Spinal cord (tissue), 10 donors: ENCODE measurements at places on chromosomes 4 and X.

GRCh38 chr4:19119904-19120560 lies 1098.5 kb upstream of the LCORL start:
- no peak overlapping the region for H3K4me3 ChIP-seq
- no peak overlapping the region for H3K27ac ChIP-seq
- H3K36me3 ChIP-seq: no peaks in the 10 kb centered on the region
- no peaks in the 10 kb centered on the region for H3K4me1 ChIP-seq
- no peak for DNase-seq

- H3K4me1 ChIP-seq: no peaks in the 10 kb centered on the region
- H3K27me3 ChIP-seq: no peaks in the 10 kb centered on the region
- no peak overlapping the region for H3K4me3 ChIP-seq
- no peaks in the 10 kb centered on the region for H3K36me3 ChIP-seq
- H3K27ac ChIP-seq: no peak overlapping the region
These were observed 30.2 kb downstream of the PNMA6A start for GRCh38 chrX:153102418-153102817.

DNA sequence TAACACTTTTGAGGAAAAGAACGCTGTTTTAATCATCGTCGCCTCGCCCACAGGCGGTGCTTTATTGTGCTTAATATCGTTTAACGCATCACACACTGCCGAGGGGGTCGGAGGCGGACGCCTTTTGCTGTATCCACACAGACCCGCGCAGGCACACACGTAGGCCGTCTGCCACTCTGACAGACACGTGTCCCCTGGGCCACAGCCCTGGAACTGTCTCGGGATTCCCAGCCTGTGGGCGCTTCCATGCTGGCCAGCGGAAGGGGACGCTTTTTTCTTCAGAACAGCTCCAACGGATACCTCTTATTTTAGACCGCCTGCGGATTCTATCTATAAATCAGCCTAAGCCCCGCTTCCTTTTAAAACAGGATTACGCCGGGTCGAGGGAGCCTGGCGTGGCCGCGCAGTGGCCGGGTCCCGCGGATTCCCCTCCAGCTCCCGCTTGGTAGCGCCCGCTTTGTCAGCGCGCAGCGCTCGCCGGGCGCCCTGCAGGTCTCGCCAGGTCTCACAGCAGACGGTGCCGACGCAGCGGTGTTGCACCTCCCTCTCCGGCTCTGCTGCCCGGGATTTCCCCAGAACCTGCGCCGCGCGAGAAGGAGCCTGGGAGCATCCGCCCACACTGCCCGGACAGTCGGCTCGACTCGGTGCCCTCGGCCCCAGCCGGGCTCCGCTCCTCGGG lies at the start of gene NOCT:
TSS of gene NOCT (plus strand) at position 513 of the 679 bp plus-strand sequence. CDS start 201 bp downstream, outside the sequence.
- H3K4me1 ChIP-seq: peaks cover 15% of the 10 kb centered on the region
- peak; percentile 67 for DNase-seq
- peak within 1 kb of the TSS; percentile 83 for H3K27ac ChIP-seq
- peak within 1 kb of the TSS; percentile 68 for H3K4me3 ChIP-seq
- H3K36me3 ChIP-seq: no peaks in the 10 kb centered on the region

DNA sequence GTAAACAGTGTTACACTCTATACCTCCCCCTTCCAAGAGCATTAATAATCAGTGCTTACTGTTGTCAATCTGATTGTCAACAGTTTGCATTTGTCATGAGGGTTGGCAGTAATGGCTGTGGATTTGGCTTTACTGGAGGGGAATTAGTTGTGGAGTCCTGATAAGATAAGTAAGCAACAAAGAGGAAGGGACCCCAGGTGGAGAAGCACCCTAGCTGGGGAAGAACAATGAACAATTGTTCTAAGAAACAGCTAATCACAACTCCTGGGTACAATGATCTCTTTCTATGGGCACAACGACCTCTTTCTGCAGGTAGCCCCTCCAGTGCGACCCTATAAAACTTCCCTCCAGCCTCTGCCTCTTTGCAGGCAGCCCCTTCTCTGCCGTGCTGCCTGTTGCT lies 53.2 kb upstream of the CDKN2AIP start:
- no peak overlapping the region for H3K27ac ChIP-seq
- H3K4me3 ChIP-seq: no peak overlapping the region
- H3K4me1 ChIP-seq: no peaks in the 10 kb centered on the region
- H3K36me3 ChIP-seq: no peaks in the 10 kb centered on the region

GRCh38 chr4:185237175-185237574 lies 27.8 kb downstream of the SNX25 start:
- no peaks in the 10 kb centered on the region for H3K27me3 ChIP-seq
- DNase-seq: no peak
- no peak overlapping the region for H3K27ac ChIP-seq

- no peaks in the 10 kb centered on the region for H3K36me3 ChIP-seq
- H3K4me1 ChIP-seq: no peaks in the 10 kb centered on the region
- no peak overlapping the region for H3K4me3 ChIP-seq
- H3K27ac ChIP-seq: no peak overlapping the region
These were observed 68.8 kb upstream of the PPP1R2C start for GRCh38 chrX:42846741-42847140.

DNA sequence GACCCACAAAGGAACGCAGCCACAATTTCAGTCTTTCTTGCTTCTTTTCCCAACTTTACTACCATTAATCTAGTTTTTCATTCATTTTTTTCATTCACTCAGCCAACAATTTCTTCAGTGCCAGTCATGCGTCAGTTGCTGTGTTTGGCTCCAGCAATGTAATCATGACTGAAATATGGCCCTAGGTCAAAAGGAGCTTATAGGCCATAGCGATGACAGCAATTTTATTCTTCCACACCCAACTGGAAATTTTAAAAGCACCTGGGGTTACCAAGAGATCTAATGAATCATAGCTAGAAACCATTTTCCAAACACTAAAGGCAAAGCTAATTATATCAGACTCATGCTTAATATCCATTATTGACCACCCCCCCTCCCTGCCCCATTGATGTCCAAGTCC lies 29.8 kb upstream of the C1QTNF7 start:
- no peaks in the 10 kb centered on the region for H3K36me3 ChIP-seq
- no peaks in the 10 kb centered on the region for H3K4me1 ChIP-seq
- no peak overlapping the region for H3K27ac ChIP-seq
- no peak overlapping the region for H3K4me3 ChIP-seq

- no peak for DNase-seq
- peaks cover 5% of the 10 kb centered on the region for H3K4me1 ChIP-seq
- no peaks in the 10 kb centered on the region for H3K27me3 ChIP-seq
- H3K27ac ChIP-seq: no peak overlapping the region
- H3K36me3 ChIP-seq: peaks cover 76% of the 10 kb centered on the region
- no peak overlapping the region for H3K4me3 ChIP-seq
These were observed 28.2 kb downstream of the UVSSA start for GRCh38 chr4:1375051-1375721.

- peaks cover 12% of the 10 kb centered on the region for H3K4me1 ChIP-seq
- DNase-seq: no peak
- no peaks in the 10 kb centered on the region for H3K27me3 ChIP-seq
- H3K4me3 ChIP-seq: peak overlapping the region; percentile 95
- peak overlapping the region; percentile 96 for H3K27ac ChIP-seq
- peaks cover 3% of the 10 kb centered on the region for H3K36me3 ChIP-seq
These were observed 22.7 kb downstream of the FABP2 start for GRCh38 chr4:119299260-119299671.

DNA sequence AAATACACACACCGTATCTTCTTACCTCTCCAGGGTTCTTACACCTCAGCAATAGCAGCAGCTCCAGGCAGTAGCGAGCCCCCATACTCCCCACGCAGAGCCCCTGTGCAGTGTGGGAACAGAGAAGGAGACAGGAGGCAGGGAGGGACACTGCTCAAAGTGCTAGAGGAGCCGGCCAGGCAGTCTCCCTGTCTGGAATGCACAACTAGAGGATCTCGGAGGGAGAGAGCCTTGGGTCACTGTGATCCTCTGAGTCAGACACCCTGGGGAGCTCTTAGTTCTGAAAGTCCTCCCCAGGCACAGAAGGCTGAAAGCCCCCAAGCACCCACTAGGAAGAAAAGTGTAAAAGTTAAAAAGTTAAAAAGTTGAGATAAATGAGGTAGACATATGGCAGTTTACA lies 16.0 kb downstream of the AMELX start:
- H3K27me3 ChIP-seq: peaks cover 6% of the 10 kb centered on the region
- H3K4me3 ChIP-seq: no peak overlapping the region
- H3K27ac ChIP-seq: no peak overlapping the region
- no peaks in the 10 kb centered on the region for H3K36me3 ChIP-seq

- no peak overlapping the region for H3K4me3 ChIP-seq
- no peak overlapping the region for H3K27ac ChIP-seq
- peaks cover 4% of the 10 kb centered on the region for H3K4me1 ChIP-seq
These were observed 10.2 kb downstream of the GAK start for GRCh38 chr4:921830-922331.
